ENCODE measurements at places on chromosomes 5 and 9.

DNA sequence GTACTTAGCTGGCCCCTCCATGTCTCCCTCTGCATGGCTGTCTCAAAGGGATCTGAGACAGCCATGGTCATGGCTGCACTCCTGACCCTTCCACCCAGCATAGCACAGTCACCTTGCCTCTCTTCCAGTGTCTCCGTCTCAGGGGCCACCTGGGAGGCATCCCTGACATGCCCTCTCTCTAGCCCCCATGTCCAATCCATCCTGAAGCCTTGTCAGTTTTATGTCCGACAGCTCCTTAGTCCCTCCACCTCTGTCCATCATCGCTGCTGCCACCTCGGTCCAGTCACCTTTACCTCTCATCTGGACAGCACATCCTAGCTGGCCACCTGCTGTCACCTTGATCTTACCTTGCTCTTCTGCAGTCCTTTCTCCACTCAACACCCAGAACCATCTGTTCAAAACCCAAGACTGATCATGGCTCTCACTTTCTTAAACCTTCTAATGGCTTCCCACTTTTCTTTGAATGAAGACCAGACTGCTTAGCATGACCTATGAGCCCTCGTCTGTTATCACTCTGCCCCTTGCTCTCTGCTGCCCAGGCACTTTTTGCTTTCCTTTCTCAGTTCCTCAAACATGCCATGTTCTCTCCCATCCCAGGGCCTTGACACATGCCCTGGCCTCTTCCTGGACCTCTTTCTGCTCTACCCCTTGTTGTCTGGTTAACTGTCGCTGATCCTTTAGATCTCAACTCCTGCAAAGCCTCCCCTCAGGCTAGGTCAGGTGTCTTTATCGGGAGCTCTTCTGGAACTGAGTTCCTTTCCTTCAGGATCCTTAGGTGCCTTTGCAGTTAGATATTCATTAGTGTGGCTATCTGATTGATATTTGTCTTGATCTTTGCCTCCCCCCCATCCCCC, 181.8 kb upstream of the PITX1 start:
- DNase-seq, result no peak

DNA sequence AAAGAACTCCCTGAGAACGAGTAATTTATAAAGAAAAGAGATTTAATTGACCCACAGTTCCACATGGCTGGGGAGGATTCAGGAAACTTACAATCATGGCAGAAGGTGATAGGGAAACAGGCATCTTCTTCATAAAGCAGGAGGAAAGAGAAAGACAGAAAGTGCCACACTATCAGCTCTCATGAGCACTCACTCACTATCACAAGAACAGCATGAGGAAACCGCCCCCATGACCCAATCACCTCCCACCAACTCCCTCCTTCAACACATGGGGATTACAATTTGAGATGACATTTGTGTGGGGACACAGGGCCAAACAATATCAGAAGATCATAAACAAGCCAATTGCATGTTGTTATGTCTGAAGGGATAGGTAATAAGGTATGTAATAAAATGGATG, 935.9 kb upstream of the COX7C start:
- DNase-seq, result no peak

DNA sequence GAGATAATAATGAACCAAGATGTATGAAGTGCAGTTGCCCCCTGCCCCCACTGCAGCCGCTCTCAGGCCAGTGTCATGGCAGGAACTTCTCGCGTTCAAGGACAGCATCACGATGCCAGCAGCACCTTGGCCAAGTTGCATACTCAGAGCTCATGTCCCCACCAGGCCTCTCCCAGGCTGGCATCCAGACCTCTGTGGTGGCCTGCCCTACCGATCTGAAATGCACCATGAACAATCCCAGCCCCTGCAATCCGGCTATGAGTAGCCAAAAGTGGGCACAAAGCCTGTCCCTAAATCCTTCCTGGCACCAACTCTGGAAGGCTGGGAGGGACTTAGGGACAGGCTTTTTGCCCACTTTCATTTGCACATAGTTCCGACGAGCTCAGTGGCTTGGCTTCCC, 140.9 kb downstream of the PAX5 start:
- no peak for DNase-seq

GRCh38 chr9:128146591-128147120, 2.6 kb upstream of the LCN2 start:
- no peak for DNase-seq

- peak; percentile 93 for DNase-seq
Observed at GRCh38 chr5:167294882-167295680, 996.4 kb upstream of the WWC1 start.

GRCh38 chr5:39176759-39177630, 42.4 kb downstream of the FYB1 start:
- no peak for DNase-seq

DNA sequence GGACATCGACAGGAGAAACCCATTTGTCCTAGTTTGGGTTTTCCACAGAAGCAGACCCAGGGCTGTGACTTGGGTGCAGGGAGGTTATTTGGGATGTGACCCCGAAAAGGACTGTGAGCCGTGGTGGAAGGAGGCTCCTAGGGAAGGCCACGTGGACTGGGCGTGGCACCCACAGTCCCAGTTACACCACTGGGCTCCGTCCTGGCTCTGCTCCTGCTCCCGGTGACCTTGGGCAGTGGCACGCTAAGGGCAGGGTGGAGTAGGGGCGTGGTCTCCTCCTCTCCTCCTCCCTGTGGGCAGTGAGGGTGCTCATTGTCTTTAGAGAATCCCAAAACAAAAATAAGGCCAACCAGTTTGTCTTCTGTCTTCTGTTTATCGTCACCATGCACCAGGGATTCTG, 190.1 kb downstream of the GADD45G start:
- no peak for DNase-seq

DNA sequence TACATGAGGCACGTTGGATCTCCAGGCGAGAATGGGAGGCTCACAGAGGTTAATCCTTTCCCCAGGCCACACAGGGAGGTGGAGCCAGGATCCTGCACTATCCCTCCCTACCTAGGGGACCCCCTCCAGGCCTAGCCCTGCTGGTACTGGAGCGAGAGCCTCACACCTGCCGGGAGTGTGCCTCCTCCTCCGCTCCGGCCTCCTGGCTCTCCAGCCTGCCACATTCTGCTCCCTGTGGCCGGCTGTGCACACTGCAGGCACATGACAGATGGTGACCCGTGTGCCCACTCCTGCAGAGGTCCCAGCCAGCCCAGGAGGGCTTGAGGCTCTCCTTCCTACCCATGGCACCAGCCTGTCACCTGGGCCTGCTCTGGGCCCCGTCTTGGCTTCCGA, 93.4 kb downstream of the RXRA start:
- DNase-seq, result no peak

DNA sequence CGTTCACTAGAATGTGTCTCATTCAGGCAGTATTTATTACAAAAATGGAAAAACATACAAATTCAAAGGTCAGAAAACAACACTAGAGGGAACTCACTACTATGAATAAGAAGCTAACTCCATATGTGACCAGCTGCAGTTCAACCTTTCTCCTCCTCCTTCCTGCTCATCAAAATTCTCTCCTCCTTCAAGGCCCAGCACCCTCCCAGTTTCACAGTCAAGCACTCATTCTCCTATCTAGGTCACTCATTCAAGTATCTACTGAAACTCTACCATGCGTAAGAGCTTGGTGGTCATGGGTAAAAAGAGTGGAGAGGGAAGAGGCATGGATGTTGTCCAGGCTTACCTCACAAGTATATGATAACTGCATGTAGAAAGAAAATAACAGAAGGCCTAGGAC, 27.7 kb downstream of the ECPAS start:
- DNase-seq, result no peak

DNA sequence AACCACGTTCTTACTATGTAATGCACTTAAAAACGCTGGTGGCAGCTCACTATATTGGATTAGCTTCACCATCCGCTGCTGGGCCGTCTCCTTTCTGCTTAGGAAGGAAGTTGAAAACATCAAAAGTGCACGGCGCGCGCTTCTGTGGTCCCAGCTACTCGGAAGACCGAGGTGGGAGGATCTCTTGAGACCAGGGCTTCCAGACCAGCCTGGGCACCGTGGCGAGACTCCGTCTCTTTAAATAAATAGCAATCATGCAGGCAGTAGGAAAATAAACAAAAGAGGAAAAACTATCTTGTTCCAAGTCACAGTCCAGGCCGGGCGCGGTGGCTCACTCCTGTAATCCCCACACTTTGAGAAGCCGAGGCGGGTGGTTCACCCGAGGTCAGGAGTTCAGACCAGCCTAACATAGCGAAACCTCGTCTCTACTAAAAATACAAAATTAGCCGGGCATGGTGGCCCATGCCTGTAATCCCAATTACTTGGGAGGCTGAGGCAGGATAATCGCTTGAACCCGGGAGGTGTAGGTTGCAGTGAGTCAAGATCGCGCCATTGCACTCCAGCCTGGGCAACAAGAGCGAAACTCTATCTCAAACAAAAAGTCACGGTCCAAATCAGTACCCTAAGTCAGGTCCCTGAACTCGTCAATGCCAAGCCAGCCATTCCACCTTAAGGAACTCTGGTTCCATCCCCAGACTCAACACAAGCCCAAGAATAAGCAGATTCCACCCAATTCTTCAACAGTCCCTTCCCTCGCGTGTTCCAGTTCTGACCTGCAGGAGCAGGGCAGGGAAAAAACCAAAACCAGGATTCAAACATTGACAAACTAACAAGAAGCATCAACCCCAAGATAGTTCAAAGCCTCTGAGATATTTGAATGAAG, 1.0 kb upstream of the GOLGA1 start:
- peak; percentile 56 for DNase-seq

GRCh38 chr9:37905776-37906175, 1.8 kb upstream of the SLC25A51 start:
- DNase-seq, result no peak

GRCh38 chr5:179762079-179762780, 29.6 kb downstream of the MAML1 start:
- DNase-seq, result peak; percentile 21

GRCh38 chr9:80649001-80649420, 1040.3 kb downstream of the TLE1 start:
- peak; percentile 88 for DNase-seq

- no peak for DNase-seq
Observed at GRCh38 chr5:39368116-39368515, 3.8 kb upstream of the C9 start.

- no peak for DNase-seq
Observed at GRCh38 chr5:9396285-9396770, 149.5 kb downstream of the SEMA5A start.

- peak; percentile 86 for DNase-seq
Observed at GRCh38 chr9:112866662-112867274, 23.9 kb downstream of the SLC46A2 start.

DNA sequence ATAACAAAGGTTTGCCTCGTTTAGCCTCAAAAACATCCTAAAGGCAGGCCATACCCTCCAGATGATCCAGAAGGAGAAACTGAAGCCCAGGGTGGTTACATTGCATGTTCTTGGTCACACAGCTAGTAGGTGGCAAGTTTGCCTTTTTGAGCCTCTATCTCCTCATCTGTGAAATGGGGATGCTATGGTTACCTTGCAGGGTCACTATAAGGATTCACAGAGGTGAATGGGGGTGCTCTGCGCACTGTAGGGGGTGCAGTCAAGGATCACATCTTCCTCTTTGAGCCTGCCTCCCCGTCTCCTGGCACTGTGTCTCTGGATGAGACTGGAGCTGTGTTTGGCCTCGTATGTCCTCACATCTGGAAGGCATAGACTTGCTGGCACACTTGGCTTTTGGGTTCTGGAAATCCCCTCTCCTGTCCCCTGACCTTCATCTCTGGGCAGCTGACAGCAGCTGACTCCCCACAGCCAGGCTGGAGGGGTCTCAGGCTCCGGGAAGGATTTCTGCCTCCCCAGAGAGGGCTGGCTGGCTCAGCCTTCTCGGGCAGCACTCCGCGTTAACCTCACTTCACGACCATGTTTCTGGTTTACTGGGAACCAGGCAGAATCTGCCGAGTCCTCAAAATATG, 167.7 kb downstream of the RGS3 start:
- DNase-seq, result no peak

- DNase-seq, result no peak
Observed at GRCh38 chr5:77563475-77563874, 71.4 kb upstream of the WDR41 start.

DNA sequence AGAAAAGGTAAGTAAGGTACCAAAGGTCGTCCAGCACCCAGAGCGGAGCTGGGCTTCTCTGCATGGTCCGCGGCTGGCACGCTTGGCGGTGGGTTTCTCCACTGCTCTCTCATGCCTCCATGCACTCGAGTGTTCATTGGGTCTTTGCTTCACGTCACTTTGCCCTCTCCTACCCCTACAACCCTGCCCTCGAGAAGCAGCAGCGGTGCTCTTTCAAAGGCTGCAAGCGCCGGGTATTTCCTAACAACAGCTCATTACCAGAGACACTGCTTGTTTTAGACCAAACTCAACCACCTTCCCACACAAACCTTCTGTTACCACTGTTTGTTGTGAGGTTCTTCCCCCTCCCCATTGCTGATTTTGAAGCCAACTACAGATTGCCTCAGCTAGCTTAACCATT, 21.5 kb upstream of the ZBTB34 start:
- no peak for DNase-seq

- DNase-seq, result no peak
Observed at GRCh38 chr5:88889189-88890069, 6.4 kb upstream of the MEF2C start.

DNA sequence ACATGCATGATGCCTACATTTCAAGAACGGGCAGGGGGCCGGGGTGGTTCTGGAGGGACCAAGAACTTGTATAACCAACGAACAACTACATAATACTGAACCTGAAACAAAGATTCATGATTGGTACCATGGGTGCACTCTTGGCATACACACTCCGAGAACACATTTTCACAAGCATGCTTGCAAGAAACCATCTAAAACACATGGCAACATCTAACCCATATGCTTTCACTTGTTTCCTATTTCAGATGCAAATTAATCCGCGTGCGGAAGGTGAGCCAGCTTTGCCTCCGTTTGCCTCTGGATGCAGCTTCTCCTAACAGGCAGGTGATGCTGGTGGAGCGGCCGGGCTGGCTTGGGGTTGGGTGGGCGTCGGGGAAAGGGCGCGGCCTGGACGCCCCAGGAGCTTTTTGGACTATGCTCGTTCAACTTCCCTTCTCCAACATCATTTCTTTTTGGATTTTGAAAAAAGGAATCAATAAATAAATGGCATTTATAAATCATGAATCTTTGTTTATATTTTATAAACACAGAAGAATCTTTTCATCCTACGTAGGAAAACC, 12.5 kb upstream of the SEC16A start:
- no peak for DNase-seq

GRCh38 chr5:101435768-101436167, 532.7 kb upstream of the ST8SIA4 start:
- DNase-seq, result no peak

Measured in fibroblast of skin of back (primary cell).